ENCODE measurements at places on chromosomes 5 and 9.

DNA sequence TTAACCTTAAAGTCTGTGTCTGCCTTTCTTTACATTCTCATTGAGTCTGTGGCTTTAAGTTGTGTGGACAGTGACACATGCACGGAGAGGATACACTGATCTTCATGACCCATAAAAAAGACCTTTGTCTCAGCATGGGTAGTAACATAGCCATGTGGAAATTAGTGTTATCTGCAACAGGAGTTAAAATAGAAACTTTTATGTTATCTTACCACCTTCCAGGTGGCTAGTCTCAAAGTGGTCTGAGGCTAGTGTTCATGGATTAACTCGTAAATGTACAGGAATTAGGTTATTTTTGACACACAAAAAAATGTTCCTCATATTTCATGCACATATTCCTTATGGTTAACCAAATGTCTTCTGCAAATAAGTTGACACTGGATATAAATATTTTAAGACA, 607.0 kb downstream of the ISL1 start:
- DNase-seq = no peak

DNA sequence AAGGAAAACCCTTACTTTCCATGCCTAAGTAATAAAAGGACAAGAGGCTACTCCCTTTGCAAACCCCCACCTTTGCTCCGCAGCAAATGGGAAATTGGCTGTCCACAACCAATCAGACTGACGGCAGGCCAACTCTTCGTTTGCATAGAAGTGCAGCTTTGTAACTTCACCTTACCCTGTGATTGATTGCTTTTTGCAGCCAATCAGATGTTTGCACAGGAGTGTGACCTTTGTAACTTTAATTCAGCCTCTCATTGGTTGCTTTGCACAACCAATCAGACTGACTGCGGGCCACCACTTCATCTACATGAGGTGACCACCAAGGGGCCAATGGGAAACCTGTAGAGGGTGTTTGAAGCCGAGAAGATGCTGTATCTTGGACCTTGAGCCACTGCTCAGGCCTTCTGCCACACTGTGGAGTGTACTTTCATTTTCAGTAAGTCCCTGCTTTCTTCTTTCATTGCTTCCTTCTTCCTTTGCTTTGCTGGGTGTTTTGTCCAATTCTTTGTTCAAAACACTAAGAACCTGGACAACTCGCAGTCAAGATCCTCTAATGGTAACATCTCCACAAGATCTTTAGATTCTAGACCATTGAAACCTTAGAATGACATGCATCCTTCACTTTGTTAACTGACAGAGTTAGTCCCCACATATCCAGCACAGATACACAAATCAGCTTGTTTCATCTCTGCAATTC, 51.3 kb upstream of the FREM1 start:
- no peak for DNase-seq

DNA sequence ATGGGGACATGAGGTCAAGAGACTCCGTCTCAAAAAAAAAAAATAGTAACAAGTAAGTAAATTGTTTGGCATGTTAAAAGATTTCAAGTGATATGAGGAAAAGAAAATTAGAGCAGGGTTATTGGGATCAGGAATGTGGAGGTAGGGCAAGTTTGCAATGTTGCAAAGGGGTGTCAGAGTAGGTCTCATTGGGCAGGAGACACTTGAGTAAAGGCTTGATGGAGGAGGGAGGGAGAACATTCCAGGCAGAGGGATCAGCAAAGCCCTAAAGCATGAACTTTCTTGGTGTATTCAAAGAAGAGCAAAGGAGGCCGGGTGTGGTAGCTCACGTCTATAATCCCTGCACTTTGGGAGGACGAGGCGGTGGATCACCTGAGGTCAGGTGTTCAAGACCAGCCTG, 87.1 kb upstream of the HAND1 start:
- DNase-seq = no peak

DNA sequence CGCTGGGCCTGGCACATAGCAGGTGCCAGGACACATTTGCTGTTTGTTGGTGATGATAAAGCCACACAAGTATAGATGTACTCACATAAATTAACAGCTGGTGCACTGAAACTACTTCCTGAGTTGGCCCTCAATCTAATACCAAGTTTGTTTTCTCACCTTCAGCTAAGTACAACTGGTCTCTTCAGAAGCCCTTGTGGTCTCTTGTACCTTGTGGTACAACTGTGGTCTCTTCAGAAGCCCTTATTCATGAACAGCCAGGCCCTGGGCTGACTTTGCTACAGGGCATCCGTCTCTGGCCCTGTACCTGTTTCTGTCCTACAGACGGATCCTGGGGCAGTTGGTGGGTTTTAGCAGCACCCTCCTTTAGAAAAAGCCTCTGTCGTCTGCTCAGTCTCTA, 81.5 kb downstream of the DAB2IP start:
- DNase-seq = no peak

DNA sequence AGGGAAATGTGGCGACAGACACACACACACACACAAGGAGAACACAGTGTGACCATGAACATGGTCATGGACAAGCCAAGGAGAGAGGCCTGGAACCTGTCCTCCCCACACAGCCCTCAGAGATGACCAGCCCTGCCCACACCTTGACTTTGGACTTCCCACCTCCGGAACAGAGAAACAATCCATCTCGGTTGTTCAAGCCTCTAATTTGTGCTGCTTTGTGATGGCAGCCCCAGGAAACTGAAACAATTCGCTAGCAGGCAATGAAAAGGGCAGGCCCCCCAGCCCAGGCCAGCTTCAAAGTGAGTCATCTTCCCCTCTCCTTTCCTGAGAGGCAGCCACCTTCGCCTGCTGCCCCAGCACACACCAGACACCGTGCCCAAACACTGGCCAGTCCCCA, 47.7 kb downstream of the NSUN2 start:
- DNase-seq = no peak

DNA sequence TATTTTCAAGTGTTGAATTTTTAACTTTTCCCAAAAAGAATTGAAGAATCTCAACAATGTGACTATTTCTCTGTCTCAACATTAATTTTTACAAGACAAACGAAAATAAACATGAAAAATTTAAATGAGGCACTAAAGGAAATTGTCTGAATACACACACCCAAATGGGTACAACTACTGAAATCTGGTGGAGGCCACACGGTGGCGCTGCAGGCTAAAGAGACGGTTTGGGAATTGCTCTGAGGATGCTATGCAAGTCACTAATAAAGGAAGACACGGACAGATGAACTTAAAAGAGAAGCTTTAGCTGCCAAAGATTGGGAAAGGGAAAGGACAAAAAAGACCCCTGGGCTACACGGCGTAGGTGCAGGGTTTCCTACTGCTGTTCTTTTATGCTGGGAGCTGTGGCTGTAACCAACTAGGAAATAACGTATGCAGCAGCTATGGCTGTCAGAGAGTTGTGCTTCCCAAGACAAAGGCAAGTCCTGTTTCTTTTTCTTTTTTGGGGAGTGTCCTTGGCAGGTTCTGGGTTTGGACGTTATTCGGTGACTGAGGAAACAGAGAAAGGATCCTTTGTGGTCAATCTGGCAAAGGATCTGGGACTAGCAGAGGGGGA, at the start of gene PCDHB10:
PCDHB10 (plus strand) TSS at position 244 of the 616 bp plus-strand sequence; CDS start at position 444, 200 bp downstream.
- peak; percentile 53 for DNase-seq

DNA sequence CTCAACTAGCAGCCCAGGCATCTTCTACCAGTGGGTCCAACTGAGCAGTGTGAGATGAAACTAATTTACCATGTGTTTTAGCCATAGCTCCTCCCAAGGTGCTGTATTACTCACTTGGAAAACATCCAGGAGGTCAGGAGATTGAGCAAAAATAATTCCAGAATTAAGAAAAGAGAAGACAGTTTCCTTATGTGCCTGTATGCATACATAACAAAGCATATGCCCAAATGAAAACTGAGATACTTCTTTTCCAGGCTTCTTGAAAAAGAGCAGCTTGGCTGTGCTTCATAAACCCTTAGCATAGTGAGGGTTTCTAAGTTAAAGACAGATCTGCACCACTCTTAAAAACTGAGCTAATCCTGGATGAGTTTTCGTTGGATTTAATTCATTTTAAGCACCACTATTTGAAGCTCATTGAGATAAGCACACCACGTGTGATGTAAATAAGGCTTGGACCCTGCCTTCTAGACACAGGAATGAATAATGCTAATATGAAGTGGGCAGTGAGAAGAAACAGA, 119.4 kb downstream of the ADAMTS12 start:
- DNase-seq = no peak

GRCh38 chr5:84682531-84682930, 297.9 kb upstream of the EDIL3 start:
- DNase-seq = no peak

GRCh38 chr5:72477644-72478043, 29.6 kb downstream of the ZNF366 start:
- no peak for DNase-seq

GRCh38 chr9:83698976-83699585, 8.7 kb downstream of the UBQLN1 start:
- no peak for DNase-seq

- no peak for DNase-seq
These were observed 65.3 kb downstream of the ARHGEF37 start for GRCh38 chr5:149646564-149646963.

- no peak for DNase-seq
These were observed 141.5 kb upstream of the FSTL4 start for GRCh38 chr5:133753856-133754255.

DNA sequence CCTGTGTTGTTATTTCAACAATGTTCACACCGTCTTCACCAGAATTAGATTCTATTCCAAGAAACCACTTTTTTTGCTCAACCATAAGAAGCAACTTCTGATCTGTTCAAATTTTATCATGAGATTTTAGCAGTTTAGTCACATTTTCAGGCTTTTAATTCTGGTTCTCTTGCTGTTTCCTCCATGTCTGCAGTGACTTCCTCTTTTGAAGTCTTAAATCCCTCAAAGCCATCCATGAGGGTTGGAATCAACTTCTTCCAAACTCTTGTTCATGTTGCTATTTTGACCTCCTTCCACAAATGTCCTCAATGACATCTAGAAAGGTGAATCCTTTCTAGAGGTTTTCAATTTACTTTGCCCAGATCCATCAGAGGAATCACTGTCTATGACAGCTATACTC, 25.7 kb upstream of the ENTREP1 start:
- DNase-seq = no peak

GRCh38 chr5:141440341-141440740, 10.0 kb downstream of the PCDHGA12 start:
- DNase-seq = no peak

- DNase-seq = no peak
These were observed 2124.9 kb downstream of the MAT2B start for GRCh38 chr5:165630261-165630778.

- no peak for DNase-seq
These were observed 255.1 kb downstream of the MAT2B start for GRCh38 chr5:163760498-163760897.

DNA sequence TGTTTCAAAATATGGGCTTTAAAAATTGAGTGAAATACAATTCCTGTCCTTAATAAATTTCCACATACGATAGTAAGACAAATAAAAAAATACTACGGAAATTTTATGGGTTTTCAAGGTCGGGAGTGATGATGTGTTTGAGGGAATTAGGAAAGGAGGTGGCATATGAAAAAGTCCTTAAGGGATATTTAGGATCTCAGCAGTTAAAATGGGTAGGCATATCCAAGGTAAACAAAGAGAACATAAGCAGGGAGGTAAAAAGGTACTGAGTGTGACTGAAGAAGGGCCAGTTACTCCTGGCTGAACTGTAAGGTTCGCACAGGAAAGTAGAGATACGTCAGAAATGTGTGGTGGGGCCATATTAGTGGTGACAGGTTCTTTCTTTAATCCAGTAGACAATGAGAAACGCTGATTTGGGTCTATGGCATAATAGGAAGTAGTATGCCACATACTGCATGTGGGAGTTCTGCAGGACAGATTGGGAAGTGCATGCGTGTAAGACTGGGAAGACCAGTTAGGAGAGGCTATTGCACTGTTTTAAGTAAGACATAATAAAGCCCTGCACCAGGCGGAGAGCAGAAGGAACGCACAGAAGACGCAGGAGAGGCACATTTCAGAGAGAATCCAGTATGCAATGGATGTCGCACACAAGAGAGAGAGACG, 937 bp upstream of the HMGCR start:
- DNase-seq = no peak

GRCh38 chr5:2653991-2654390, 97.5 kb downstream of the IRX2 start:
- DNase-seq = no peak

DNA sequence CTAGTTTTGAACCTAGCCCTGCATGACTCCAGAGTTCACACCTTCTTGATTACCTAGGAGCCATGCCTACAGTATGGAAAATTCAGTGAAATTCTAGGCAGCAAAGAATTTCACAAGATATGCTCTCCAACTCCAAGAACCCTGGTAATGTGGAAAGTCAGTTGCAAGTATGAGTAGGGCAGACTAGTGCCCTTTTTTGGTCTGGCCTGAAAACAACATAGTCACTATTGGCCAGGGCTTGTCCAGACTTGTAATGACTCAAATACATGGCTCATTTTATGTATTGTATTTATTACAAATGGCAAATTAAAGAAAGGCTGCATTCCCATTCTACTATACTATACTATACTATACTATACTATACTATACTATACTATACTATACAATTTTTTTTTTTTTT, 160.4 kb downstream of the ESM1 start:
- DNase-seq = no peak

DNA sequence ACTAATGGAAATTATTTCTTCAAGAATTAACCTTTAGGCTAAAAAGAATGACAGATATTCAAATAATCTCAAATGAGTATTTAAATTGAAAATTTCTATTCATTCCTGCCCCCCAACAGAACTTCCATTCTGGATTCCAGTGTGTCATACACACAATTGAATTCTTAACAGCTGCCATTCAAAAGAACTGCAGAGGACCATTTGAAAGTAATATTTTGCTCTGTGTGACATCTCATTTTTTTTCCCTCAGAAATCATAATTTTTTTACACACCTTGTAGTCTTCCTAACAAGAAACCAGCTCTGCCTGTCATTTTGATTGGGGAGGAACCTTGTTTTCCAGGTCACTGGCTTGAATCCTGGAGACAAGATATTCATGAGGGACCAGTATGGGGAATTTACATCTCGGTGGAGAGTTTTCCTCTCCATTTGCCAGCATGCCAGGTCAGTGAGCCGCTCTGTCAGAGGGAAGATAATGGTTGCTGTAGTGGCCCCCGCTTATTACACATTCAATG, 358.7 kb upstream of the ITGA1 start:
- no peak for DNase-seq

DNA sequence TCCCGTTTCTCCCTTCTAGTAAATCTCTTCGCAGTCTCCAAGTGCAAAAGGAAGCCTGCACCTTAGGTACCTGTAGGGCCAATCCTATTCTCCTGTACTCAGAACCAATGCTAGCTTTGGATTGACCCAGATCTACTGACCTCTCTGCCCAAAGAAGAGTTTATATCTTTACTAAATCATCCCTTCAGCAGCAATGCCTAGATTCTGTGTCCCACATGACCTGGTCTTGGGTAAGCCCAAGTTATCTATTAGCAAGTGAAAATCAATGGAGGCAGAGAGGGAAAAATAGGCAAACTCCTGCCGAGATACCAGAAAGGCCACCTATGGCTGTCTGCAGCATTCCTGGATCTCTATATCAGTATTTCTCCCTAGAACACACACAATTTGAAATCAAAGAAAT, 60.0 kb downstream of the SUSD1 start:
- no peak for DNase-seq

DNA sequence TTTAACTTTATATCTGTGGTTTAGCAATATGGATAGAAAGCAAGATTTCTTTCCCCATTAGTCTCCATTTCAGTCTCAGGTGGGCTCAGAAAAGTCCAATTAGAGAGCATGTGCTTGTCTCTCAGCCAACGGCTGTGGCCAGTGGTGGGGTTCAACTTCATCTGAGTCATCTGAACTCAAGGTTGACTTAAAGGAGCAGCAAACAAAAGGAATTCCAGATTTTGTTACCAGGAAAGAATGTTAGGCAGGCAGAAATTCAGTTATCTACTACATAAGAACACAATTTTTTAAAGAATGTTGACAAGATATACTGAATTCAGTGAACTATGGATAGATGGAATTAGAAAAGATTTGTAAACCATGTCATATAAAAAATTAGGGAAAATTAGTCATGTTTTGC, 784.1 kb downstream of the MAT2B start:
- no peak for DNase-seq
